ENCODE measurements at places on chromosomes 2 and 18.

GRCh38 chr18:72613534-72613930 lies 69.4 kb upstream of the CBLN2 start:
- DNase-seq, result no peak

GRCh38 chr2:66595556-66595955 lies 160.6 kb downstream of the MEIS1 start:
- DNase-seq, result no peak

GRCh38 chr2:161982548-161983330 lies 91.3 kb downstream of the DPP4 start:
- DNase-seq, result peak; percentile 6

GRCh38 chr2:37344453-37345361 lies at the start of gene QPCT:
Gene QPCT (plus strand): TSS chr2:37344630. CDS start chr2:37344732, 102 bp downstream.
- peak; percentile 75 for DNase-seq

DNA sequence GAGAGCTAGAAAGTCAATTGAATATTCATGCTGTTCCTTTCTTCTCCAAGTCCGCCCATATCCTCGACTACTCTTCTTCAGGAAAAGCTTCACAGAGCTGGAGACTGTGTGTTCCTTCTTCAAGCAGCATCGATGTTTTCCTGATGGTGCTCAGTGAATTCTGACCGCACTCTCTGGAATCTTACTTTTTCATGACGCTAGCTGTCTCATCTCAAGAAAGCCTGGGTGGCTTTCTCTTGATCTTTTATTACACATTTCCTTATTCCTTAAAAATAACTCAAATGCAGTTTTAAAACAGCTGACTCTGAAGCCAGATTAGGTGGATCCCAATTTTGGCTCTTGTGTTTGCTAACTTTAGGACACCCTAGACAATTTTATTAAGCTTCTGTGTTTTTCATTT lies 1245.1 kb upstream of the LRRTM1 start:
- no peak for DNase-seq

DNA sequence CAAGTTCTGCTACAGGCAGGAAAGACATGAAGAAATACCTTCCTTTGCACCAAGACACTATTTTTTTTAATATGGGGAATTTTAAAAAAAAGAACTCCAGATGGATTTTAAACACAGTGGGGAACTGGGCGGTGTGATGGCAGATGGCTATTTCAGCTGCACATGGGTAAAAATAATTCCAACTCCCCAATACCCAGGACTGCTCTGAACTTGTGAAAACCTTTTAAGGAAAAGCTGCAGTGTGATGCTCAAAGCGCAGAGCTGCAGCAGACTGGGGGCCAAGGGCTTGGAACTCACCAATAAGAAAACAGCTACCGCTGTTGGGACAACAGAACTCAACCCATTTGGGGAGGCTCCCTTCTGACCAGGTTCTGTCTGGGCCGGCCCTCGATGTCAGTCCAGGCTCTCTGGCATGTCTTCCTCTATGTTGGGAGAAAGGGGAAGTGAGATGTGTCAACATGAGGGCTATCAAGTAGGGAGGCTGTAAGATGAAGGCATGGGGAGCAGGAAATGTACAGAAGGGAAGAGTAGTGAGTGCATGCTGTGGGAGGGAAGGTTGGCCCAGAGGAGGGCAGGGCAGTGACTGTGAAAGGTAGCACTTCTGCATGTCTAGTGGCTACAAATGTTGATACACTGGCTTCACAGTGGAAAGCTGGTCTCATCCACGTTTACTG lies 64.0 kb upstream of the SLC14A2 start:
- DNase-seq, result no peak

- no peak for DNase-seq
Observed at GRCh38 chr2:43345872-43346271, 119.5 kb upstream of the ZFP36L2 start.

GRCh38 chr18:26813043-26813442 lies 52.5 kb downstream of the AQP4 start:
- DNase-seq, result no peak

- DNase-seq, result no peak
Observed at GRCh38 chr18:75068682-75069435, 140.1 kb downstream of the PTGR3 start.

DNA sequence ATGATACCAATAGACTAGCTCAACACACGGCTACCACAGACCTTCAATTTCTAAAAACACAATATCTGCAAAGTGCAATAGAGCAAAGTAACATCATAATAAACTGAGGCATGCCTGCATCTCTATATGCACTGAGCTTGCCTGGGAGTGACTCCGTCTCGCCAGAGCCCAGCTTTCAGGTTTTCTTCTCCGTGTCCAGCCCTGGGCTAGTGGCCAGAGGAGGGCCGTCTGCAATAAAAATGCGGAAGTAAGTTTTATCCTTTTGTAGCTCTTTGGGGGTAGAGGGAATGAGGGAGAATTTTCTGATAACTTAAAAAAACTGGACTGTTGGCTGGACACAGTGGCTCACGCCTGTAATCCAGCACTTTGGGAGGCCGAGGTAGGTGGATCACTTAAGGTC lies 41.0 kb upstream of the GPR17 start:
- DNase-seq, result no peak

- no peak for DNase-seq
Observed at GRCh38 chr2:197239434-197239833, 71.1 kb downstream of the ANKRD44 start.

GRCh38 chr2:4354678-4355077 lies 651.3 kb downstream of the DCDC2C start:
- peak; percentile 4 for DNase-seq

GRCh38 chr2:121735518-121736074 lies 1.1 kb downstream of the NIFK start:
- no peak for DNase-seq

GRCh38 chr2:175737722-175738361 lies 264.2 kb downstream of the LNPK start:
- DNase-seq, result no peak

- no peak for DNase-seq
Observed at GRCh38 chr2:177525351-177525924, 132.9 kb downstream of the AGPS start.

- DNase-seq, result no peak
Observed at GRCh38 chr2:191778041-191778440, 68.8 kb downstream of the CAVIN2 start.

- no peak for DNase-seq
Observed at GRCh38 chr18:24947521-24948305, 404.3 kb downstream of the ZNF521 start.

- DNase-seq, result no peak
Observed at GRCh38 chr18:51946946-51947345, 393.1 kb upstream of the DCC start.

DNA sequence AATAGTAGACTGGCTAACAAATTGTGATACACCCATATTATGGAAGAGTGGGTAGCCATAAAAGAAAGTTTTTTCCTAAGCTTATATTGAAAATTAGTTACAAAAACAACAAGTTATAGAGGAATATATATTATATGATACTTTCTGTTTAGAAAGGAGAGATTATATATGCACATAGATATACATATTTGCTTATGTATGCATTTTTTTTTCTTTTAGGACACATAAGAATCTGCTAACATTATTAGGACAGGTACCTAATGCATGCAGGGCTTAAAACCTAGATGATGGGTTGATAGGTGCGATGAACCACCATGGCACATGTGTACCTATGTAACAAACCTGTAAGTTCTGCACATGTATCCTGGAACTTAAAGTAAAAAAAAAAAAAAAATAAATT lies 179.6 kb upstream of the KCNJ3 start:
- no peak for DNase-seq

DNA sequence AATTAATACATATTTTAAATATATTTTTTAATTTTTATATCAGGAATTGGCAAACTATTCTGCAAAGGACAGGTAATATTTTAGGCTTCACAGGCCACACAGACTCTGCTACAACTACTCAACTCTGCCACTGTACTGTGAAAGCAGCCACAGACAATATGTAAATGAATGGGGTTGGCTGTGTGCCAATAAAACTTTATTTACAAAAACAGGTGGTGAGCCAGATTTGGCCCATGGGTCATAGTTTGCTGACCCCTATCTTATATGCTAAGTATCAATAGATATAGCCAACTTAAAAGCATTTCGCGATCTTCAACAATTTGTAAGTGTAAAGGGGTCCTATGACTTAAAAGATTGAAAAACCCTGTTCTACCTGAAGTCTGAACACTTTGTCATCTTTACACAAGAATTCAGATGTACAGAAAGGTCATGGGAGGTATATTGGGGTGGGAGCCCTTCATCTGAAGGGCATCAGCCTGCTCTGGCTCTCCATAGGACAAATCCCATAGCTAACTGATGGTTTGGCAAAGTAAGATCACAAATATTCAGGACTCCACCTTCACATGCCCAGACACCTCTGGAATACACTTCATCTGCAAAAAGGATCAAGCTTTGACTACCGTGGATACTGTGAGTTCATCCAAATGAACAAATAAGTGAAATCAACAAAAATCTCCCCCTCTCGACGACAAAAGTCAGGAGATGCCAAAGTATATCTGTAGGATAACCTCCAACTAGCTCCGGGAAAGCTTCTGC lies 65.9 kb downstream of the C1D start:
- no peak for DNase-seq

- DNase-seq, result no peak
Observed at GRCh38 chr2:151792589-151792988, 35.6 kb downstream of the ARL5A start.

- no peak for DNase-seq
Observed at GRCh38 chr18:26327062-26327461, 100.8 kb downstream of the TAF4B start.

DNA sequence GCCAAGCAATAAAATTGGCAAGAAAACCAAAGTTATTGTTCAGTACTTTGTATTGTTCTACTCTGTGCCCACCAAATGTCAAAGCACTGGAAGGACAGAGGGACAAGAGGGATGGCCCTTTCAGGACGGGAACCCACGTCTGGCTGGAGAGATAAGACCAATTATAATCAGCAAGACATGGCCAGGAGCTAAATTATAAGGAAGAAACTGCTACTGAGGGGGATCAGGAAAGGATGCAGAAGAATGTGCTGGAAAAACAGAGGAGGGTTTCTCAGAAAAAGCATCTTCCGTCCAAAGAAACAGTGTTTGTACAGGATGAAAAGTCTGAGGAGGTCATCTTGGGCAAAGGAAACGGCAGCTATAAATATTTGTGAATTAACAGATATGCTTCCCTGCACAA lies 46.4 kb upstream of the NARS1 start:
- DNase-seq, result no peak

- DNase-seq, result no peak
Observed at GRCh38 chr2:222341331-222341730, 42.5 kb upstream of the PAX3 start.

GRCh38 chr2:54660752-54661151 lies 62.7 kb upstream of the EML6 start:
- DNase-seq, result peak; percentile 24

DNA sequence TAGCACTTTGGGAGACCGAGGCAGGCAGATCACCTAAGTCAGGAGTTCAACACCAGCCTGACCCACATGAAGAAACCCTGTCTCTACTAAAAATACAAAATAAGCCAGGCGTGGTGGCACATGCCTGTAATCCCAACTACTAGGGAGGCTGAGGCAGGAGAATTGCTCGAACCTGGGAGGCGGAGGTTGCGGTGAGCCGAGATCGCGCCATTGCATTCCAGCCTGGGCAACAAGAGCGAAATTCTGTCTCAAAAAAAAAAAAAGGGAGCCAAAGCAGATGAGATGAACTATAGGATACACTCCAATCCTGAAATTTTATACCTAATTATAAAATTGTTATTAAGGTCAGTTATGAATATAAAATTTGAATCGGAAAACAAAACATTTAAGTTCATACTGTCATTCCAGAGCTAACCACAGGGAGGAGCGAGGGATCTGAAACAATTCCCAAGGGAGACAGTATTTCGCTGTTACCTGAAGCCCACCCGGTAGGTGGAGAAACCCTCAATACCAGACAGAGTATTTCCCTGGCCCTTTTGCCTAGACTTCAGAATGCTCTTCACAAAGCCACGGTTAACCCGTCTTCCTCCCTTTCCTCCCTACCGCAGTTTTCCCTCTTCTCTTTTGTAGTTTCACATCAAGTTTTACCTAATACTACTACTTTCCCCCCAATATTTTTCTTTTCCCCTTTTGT lies 1.4 kb downstream of the PPM1G start:
- DNase-seq, result peak; percentile 44

GRCh38 chr2:149315461-149315860 lies 14.9 kb upstream of the LYPD6 start:
- no peak for DNase-seq

DNA sequence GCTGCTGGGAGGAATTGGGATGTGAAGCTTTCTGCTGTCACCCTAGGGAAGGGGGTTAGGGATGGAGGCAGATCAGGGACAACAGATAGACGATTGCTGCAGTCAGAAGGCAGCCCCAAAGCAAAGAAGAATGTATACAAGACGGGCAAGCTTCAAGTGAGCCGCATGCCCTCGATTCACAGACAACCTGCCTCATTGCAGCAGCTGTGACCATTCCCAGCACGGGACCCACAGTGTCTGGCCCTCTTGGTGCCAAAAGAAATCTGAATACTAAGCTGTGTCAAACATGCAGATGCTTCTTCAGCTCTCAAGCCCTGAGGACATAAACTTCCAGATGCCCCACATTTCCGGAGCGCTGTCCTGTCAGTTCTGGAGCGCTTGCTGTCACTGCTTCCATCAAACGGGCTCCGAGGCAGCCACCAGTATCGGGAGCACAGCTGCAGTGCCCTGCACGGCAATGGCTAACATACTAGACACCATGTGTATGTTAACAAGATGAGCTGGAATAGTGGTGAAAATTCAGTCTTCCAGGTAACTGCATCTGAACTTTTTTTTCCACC lies 33.8 kb downstream of the PRELID3A start:
- no peak for DNase-seq

- no peak for DNase-seq
Observed at GRCh38 chr2:18605115-18605514, 15.7 kb upstream of the NT5C1B start.

GRCh38 chr18:35190948-35191697 lies 49.7 kb upstream of the ZNF397 start:
- no peak for DNase-seq

DNA sequence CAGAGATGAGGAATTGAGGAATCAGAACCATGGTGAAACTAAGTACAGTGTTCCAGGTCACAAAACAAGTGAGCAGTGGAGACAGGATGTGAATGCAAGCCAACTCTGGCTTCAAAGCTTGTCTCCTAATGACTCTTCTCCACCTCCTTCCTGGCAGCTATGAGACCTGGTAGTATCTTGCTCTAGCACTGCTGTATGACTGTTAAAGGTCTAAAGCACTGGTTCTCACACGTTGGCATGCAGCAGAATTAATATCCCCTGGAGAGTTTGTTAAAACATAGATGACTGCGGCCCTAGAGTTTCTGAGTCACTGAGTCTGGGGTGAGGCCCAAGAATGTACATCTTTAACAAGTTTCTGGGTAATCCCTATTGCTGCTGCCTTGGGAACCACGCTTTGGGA lies 63.3 kb downstream of the SUCLG1 start:
- peak; percentile 86 for DNase-seq

DNA sequence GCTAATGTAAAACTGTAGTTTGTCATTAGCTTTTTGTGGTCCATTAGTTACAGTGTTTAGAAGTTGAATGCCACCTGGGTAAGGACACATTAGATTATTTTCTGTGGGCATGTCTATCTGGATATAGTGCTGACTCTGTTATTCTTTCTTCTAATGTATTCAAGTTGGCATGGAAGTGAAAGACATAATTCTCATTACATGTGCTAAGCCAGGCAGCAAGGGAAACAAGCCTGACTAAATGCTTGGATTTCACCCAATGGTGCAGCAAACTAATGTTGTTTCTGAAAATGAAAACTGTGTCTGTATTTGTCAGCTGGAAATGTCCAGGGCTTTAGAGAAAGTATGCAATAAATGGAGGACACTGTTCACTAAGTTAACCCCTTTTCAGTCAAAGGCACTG lies 100.7 kb downstream of the NUP35 start:
- no peak for DNase-seq
